ENCODE measurements at places on chromosomes 11 and 22.

DNA sequence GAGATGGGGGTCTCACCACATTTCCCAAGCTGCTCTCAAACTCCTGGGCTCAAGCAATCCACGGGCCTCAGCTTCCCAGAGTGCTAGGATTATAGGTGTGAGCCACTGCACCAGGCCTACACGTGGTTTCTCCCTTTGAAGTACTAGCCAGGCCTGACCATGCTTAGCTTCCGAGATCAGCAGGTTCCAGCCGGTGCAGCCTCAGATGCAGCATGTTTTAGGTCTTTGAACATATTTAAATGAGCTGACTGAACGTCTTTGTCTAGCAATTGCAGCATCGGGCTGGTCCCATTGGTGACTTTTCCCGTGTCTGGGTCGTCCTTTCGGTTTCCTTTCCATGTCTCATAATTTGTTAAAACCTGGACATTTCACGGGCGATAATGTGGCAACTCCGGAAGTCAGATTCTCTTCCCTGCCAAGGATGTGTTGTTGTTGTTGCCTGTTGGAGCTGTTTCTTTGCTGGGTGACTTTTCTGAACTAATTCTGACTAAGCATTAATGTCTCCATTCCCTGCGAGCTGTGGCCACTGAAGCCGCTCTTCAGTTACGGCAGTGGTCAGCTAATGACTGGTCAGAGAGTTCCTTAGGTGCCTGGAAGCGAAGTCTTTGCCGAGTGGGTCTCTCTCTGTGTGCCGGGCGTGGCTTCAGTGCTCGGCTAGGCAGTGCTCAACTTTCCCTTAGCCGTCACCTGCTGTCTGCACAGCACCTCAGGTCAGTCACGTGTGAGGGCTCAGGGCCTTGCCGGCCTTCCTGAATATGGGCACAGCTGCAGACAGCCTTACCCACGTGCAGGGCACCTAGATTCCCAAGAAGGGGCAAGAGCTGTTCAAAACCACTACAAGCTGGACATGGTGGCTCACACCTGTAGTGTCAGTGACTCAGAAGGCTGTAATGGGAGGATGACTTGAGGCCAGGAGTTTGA lies 3.8 kb upstream of the CYP2D6 start:
- no peak for DNase-seq

DNA sequence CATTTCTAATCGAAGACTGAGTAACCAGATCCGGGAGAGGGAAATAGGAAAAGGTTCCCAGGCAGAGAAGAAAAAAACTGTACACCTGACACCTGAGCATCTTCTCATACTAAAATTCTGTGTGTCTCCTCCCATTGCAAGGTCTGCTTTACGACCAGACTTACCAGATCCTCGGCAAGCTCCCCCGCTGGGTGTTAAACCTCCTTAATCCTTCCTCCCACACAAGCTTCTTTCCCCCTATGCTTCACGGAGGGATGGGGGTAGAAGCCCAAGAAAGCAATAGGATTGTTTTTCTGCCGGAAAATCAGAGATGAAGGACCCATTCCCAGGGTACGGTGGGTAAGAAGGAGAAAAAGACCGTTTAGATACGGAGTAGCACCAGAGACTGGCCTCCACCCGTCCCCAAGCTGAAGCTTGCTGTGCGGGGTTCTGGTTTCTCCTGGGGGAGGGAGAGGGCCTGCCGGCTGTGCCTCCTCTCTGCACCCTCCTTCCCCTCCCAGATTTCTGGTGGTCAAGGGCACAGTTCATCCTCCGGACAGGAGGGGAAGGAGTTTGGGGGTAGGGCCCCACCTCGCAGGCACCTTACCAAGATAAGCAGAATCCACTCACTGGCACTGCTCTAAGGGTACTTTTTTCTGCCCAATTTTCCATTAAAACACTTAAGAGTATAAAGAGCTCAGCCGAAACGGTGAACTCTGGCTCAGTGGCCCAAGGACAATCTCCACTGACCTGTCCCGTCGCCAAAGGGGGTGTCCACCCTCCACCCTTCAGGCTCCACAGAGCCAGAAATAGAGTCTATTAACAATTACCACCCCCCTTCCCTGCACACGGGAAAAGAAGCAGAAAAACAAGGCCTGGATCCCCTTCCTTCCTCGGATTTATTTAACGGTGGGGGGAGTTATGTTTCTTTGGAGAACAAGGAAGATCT lies 1.2 kb downstream of the TOB2 start:
- DNase-seq = peak; percentile 14

DNA sequence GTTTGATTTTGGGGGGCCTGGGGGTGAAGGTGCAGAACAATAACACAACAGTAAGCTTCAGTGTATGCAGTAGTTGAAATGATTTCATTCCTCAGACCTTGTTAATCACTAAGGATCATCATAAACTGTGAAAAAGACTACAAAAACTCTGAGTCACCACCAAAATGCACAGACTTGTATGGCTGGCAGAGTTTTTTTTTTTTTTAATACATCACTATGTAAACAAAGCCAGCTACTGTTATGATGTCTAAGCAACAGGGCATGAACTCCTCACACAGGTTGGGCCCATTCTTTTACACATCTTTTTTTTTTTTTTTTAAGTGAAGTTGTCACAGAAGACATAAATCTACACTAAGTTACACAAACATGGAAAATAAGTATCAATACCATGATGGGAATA lies 311.9 kb downstream of the GUCY1A2 start:
- no peak for DNase-seq

DNA sequence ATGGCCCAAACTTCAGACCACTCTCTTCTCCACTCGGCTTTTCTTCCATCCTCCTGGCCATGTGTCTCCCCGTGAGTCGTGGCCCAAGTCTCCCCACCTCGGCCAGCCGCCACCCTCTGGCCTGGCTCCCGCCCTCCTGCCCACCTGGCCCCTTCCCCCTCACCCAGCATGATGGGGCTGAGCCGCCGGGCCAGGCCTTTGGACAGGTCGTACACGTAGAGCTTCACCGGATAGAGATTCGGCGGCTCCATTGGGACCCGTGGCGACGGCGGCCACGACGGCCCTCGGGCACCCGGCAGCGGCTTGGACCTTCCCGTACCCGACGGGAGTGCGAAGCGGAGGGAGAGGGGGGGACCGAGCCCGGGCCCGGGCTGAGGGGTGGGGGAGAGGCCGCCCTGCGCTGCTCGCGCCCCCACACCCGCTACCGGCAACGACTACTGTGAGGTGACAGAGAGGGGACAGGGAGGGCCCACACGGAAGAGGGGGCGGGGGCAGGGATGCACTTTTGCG lies at the start of gene DESI1:
Gene DESI1, minus strand, starts transcription at position 455 of the 510 bp plus-strand sequence. Its CDS starts 204 bp downstream, at position 251.
- no peak for DNase-seq

- no peak for DNase-seq
These were observed 47.5 kb upstream of the TCF20 start for GRCh38 chr22:42317691-42318547.

GRCh38 chr11:8209208-8209807 lies 40.5 kb upstream of the RIC3 start:
- no peak for DNase-seq

DNA sequence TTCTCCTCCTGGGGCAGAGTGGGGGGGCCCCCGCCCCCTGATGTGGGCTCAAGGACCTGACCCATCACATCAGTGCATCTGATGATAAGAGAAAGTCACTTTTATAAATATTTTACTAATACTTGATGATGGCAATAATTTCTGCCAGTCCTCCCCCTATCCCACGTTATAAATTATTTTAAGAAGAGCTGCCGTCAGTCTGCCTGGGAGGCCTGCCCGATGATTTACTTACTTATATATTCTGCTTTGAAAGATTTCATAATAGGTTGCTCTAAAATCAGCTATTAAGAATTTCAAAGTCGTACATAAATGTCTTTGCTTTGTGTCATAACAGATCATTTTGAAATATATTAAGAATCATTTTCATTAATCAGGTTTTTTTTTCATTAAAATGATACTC lies 58.8 kb downstream of the MYO18B start:
- no peak for DNase-seq

GRCh38 chr11:45440111-45440510 lies 154.0 kb upstream of the SYT13 start:
- DNase-seq = no peak

GRCh38 chr22:19434401-19434800 lies 2.1 kb downstream of the MRPL40 start:
- DNase-seq = no peak

- peak; percentile 50 for DNase-seq
These were observed 27.2 kb upstream of the SMPD1 start for GRCh38 chr11:6362873-6363678.

- no peak for DNase-seq
These were observed 150.9 kb downstream of the TBC1D22A start for GRCh38 chr22:46913351-46913750.

Data from activated T-cell treated with anti-CD3 and anti-CD28 coated beads for 1 hour (primary cell).